ENCODE measurements at places on chromosomes 1 and 21. TPM values are rescaled to one million over a fixed set of nuclear protein-coding genes. Genes with fewer than 3 reads are reported as not detected.

The TNN gene
- not detected for total RNA-seq

The CADM3 gene
- 0.14 TPM for total RNA-seq

The PADI2 gene
- 0.84 TPM for total RNA-seq

The CRP gene
- not detected for total RNA-seq

The ACTL8 gene
- 1.7 TPM for total RNA-seq
